ENCODE measurements at places on chromosomes 2 and 18.

GRCh38 chr2:10019174-10019573 is 24.2 kb upstream of the KLF11 start:
- DNase-seq, result no peak

GRCh38 chr2:216242365-216242764 is 129.9 kb downstream of the MARCHF4 start:
- no peak for DNase-seq

DNA sequence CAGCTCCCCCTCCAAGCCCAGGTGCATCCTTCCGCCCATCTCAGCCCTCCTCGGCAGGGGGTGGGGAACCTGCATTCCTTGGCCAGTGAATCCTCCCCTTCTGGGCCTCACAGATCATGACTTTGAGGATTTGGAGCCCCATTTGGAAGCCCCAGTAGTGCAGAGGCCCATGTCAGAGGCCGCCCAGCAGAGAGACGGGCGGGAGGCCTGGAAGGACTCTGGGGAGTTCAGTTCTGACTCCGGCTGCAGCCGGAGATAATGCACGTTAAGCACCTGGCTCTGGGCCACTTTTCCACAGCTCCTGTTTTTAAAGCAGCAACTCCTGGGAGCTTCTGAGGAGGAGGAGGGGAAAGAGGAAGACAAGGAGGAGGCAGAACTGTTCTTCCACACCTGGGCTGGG is 14.9 kb downstream of the ATOH8 start:
- DNase-seq, result no peak

DNA sequence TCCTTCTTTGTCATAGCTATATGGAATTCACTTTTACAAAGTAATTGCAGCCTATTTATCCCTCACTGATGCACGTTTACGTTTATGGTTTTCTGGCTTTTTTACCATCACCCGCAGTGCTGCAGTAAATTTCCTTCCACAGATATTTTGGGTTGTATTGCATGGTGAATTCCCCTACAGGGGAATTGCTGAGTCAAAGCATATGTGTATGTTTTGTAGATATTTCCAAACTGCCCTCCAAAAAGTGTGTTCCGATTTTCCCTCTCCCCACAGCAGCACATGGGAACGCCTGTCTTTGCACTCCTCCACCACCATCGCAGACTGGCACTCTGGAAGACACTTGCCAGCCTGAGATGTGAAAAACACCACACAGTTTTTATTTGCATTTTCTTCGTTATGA is 80.6 kb upstream of the UXS1 start:
- DNase-seq, result no peak

DNA sequence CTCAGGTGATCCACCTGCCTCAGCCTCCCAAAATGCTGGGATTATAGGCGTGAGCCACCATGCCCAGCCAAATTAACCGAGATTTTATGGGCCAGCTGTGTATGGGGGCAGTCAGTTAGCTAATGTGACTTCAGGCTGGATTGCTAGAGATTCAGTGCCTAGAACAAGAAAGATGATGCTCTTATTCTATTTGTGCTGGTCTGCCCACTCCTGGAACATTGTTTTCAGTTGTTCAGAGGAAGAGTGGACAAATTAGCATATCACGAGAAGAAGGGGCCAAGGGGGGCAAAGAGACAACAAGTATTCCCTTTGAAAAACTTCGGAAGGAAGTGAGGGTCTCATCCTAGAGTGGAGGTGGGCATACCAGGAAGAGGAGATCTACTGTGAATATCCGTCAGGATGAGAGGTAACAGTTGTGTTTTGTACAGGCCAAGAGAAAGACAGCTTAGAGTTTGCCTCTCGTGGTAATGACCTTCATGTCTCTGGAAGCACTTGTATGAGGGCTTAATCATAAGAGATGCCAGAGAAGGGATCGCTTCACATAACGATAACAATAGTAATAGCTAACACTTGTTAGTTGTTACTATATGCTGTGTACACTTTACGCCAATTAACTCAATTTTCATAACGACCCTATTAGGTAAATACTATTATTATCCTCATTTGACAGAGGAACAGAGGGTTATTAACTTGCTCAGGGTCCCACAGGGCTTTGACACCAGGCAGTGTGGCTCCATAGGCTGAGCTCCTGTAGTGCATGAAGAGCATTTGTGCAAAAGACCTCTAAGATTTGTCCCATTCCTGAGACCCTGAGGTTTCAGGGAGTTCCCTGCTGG is 138.3 kb downstream of the DDX1 start:
- peak; percentile 23 for DNase-seq

- DNase-seq, result no peak
Observed at GRCh38 chr2:224951723-224952481, 90.4 kb downstream of the DOCK10 start.

GRCh38 chr18:26046419-26047077 is 43.9 kb downstream of the SS18 start:
- DNase-seq, result no peak

- peak; percentile 31 for DNase-seq
Observed at GRCh38 chr2:76009484-76009883, 298.8 kb upstream of the GCFC2 start.

DNA sequence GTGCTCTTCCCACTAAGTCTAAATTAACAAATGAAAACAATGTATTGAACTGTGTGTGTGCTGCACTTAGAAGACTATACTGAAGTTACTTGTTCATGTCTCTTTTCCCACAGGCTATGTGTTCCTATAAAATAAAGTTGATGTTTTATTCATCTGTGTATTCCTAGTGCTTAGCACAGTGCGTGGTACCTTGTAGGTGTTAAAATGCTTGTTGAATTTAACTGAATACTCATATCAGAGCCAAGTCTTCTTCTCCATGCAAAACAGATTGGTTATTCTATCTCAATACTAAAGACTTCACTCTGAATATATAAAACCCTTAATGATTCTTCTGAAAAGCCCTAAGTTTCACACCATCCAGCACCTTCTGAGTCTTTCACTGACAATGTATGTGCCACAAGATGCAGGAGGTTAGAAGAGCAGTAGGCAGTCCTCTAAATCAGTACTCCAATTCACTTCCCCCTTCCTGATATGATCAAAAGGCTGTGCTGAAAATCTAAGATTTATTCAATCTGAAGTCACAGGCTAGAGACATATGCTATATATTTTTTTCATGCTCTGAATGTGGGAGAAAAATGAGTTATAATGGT is 231.7 kb upstream of the CCDC150 start:
- no peak for DNase-seq

GRCh38 chr2:205967391-205968075 is 118.4 kb downstream of the INO80D start:
- no peak for DNase-seq

DNA sequence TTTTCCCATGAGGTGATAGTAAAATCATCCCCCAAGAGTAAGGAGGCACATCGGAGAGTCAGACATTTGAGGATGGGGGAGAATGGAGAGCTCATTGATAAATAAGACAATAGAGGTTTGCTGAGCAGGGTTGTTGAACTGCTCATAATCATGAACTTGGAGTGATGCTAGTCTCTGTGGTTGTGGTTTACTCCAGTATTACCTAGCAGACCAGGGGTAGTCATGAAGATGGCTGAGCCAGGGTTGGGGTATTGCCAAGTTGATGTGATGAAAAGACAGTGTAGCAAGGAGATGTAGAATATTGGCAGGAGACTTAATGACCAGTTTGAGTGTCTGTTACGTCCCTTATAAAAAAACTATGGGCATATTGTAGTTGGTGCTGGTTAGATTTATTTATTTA is 25.4 kb downstream of the CYBRD1 start:
- DNase-seq, result no peak

GRCh38 chr2:46181306-46181705 is 115.9 kb upstream of the EPAS1 start:
- no peak for DNase-seq

GRCh38 chr2:164000176-164000575 is 264.4 kb upstream of the FIGN start:
- DNase-seq, result no peak

- no peak for DNase-seq
Observed at GRCh38 chr2:239704737-239705136, 303.9 kb upstream of the HDAC4 start.

DNA sequence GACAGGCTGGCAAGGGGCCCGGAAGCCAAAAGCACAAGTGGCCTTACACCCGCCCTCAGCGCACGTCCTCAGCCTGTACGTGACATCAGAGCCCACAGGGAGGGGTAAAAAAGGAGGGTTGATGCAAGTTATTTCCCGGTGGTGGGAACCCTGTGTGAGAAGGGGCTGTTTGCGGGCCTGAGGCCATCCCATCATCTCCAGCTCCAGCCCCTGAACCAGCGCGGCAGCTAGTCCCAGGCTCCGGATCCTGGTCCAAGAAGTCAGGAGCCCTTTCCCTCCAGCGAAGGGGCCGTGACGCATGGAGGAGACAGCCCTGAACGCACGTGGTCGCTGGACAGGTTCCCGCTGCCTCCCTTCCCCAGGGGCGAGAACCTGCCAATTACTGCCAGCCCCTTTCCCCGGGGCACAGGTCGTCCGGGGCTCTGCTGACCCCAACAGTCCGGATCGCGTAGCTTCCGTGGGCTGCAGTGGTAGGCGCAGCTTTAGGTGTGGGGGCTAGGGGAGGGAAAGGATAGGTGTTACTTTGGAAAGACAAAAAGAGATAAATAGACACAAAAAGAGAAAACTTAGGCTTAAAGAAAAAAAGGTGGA is 1.3 kb upstream of the LRP2 start:
- DNase-seq, result peak; percentile 71

DNA sequence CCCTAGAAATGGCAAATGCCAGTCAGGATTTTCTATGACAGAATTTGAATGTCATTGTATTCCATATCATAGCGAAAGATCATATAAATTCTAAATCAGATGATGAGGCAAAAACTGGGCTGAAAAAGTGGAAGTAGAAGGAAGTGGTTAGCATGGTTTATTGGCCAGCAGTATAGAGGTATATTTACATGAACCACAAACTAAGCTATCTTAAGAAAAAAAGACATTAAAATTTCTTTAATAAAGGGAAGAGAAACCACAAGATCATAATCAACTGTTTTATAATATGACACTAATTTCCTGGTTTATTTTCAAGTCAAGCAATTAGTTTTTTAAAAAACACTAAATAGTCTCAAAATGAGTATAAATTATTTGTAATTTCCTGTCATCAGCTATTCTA is 123.2 kb upstream of the LRP1B start:
- DNase-seq, result no peak

DNA sequence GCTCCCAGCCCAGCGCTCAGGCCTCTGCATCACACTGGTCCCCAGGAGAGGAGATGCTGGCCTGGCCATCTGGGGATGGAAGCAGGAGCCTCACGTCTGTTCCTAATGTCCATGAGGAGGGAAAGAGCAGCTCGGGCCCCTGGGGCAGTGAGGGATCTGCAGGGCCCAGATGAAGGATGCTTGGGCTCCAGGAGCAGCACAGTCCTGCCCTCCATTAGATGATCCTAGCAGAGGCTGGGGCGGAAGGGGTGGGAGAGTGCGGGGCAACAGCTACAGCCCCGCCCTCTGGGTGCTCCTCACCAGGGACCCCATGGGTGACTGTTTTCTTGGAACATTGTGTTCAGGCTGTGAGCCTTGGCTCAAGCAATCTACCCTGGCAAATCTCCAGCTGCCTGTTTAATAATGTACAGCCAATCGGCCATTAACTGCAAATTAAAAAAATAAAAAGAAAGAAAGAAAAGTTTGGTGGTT is 49.7 kb downstream of the TNS1 start:
- DNase-seq, result no peak

DNA sequence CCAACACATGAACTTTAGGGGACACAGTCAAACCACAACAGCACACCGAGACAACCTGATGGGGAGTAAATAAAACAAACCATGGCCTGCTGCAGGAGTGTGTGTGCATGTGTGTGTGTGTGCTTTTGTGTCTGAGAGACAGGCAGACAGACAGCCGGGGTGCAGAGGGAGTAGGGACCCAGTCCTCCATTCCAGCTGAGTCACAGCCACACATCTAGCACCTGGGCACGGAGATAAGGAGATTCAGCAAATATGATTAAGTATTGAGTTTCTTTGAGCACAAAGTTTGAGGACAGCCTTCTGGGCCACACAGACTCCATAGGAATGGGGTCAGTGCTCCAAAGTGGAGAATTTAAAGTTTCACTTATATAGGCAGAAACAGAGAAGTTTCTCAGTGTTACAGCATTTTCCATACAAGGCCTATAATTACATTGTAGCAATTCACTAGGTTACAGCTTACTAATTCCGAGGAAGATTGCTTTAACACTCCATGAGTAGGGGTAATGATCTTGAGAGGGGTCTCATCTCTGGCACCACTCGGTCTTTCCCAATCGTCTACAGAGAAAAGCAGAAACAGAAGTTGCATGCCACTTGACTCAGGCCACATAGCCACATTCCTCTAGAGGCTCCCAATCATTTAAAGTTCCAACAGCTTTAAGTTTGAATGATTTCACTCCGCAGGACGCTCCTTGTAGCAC is 30.8 kb upstream of the PRLH start:
- DNase-seq, result no peak

- no peak for DNase-seq
Observed at GRCh38 chr2:232622563-232622962, 10.8 kb upstream of the EFHD1 start.

DNA sequence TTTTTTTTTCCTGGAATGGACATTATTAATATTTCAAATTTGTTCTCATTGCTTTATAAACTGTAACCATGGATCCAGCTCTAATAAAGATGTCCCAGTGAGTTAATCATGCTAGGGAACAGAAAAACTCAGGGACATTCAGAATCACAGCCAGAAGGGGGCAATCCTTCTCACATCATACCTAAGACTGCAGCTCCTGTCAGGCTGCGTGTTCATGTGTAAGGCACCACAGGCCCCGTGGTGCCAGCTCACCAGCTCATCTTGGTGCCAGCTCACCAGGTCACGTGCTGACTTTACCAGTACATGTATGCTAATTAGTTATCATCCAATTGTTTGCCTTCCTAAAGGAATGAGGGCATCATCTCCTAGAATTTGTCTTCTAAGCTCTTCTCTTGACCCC is 84.7 kb upstream of the NEDD4L start:
- DNase-seq, result peak; percentile 17

- no peak for DNase-seq
Observed at GRCh38 chr18:55517055-55517454, 70.9 kb downstream of the TCF4 start.

- DNase-seq, result no peak
Observed at GRCh38 chr2:201699416-201699815, 972 bp upstream of the MPP4 start.

DNA sequence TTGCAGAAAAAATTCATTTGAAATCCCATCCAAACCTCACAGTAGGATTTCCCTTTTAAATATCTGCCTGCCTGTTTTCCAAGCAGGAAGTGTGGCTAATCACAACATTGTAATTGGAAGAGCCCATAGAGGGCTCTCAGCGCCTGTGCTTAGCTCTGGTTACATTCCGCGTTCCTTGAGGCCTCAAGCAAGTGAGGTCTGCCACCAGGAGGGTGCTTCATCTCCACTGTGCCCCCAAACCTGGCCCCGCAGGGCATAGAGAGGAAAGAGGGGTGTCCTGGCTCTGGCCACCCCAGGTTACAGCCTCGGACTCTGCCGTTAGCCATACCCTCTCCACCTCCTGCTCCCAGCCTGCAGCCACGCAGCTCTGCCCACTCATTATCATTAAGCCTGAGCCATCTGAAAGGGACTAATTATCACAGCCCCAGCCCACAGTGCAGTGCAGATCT is 214.8 kb downstream of the SP3 start:
- no peak for DNase-seq

- no peak for DNase-seq
Observed at GRCh38 chr2:236676136-236676873, 106.7 kb downstream of the ACKR3 start.

GRCh38 chr2:236576087-236576486 is 6.5 kb downstream of the ACKR3 start:
- no peak for DNase-seq

Measured in globus pallidus (tissue), 1 donor.